COR-L47 (cell line): ENCODE measurements at places on chromosomes 2 and 18.

DNA sequence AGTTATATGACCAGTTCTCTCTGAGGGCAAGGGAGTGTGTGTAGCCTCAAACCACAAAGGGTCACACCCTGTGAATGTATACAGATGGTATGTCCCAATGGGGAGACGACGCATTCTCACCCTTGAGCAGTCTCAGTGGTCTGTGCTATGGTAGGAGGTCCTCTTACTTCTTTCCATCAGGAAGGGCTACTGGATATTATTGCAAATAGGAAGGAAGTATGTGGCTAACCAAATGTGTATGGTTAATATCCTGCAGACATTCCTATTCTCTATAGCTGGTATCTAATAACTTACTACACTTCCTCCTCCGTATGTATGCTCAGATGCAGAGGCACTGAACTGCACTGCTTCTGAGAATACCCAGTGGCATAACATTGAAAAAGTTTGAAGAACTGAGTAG lies 306.7 kb upstream of the CCDC68 start:
- DNase-seq, result no peak

- no peak for DNase-seq
Observed at GRCh38 chr2:220981926-220982325, 590.2 kb downstream of the EPHA4 start.

DNA sequence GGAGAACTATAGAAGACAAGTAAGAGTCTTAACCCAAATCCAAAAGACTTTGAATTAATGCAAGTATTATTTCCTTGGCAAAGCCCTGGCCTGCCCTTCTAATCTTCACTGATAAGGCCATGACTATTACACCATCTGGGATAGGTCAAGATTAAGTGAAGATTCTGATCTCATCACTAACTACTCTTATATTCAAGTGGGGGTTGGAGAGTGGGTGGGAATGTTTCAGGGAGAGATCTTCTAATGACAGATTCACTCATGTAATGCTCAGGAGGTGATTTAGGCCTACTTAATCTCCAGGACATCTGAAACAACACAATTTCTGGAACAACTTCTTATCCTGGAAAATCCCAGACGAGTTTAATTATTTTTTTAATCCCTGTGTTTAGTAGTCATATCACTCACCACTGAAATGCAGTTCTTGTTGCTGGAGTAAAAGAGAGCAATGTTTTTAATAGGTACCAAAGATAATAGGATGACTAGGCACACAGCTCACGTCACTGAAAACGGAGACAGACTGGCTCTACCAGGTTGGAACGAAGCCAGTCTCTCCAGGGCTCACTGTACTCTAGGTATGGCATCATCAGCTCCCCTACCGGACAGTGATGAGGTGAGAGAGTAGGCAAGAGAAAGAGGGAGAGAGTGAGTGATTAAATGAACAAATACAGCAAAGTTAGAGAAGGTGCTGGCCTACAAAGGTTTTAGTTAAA lies 133.1 kb downstream of the NCKAP5 start:
- DNase-seq, result no peak

- DNase-seq, result no peak
Observed at GRCh38 chr2:108548208-108549003, 14.1 kb downstream of the LIMS1 start.

GRCh38 chr2:8573234-8573941 lies 108.5 kb upstream of the ID2 start:
- DNase-seq, result peak; percentile 75

- DNase-seq, result no peak
Observed at GRCh38 chr2:184971546-184972068, 373.3 kb downstream of the ZNF804A start.

DNA sequence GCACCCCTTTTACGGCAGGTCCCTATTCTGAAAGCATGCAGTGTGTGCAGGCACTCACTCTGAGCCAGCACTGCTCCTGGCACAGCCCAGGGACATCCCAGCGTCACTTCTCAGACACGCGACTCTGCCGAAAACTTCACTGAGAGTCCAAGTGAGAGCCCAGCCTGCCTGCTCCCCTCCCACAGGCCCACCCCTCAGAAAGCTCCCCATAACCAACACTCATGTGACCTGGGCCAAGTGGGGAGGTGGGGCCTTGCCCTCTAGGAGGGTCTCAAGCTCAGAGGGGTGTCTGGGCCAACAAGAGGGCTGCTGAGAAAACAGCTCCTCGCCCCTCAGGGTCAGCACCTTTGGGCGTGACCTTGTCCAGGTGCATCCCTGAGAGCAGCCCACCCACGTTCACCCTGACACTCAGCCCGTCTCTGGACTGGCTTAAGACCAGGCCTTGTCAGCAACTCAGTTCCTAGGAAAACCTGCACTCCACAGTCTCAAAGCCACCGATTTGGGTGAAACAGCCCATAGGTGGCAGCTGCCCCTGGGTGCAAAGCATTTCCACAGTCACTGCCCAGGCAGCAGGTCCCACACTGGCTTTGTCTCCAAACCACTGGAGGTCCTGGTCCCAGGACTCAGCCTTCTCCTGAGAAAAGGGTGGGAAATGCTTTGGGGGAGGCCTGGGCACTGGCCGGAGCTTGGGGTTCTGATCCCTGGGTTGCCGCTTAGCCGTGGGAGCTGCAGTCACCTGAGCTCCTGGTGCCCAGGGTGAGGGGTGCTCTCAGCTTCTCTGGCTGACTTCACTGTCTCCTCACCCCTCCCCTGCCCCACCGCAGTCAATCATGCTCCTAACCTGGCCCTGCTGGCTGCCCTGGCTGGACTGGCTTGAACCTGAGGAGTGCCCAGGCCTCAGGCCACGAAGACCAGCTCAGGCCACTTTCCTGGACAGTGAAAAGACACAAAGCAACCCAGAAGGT lies 209.6 kb downstream of the HDAC4 start:
- no peak for DNase-seq

- DNase-seq, result no peak
Observed at GRCh38 chr2:241507430-241508239, 749 bp downstream of the STK25 start.

DNA sequence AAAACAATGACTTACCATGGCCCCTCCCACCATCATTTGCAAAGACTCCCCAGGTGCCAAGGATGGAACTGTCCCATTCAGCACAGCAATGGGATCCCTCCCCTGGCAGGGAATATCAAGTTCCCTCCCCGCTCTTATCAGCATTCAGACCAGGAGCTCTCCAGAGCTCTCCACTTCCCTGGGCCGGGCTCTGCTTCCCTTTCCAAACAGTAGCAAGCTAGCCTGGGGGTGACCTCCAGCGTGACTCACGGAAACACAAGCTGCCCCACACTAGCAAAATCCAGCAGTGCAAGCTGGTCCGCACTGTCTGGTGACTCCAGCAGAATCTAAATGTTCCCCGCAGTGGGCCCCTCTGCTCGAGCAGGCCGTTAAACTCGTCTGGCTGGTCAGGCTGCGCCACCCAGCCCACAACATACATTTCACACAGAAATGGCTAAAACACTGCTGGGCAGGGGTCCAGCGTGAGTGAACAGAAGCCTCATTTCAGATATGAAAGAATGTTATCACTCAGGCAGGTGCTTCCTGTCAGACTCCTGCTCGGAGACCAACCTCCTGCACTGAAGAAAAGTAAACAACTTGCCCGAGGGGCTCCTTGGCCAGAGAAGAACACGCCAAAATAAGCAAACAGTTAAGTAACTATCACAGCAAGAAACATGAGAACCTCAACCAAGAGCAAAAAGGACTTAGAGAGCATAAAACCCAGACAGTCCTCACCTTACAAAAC lies 33.9 kb downstream of the STAT1 start:
- DNase-seq, result peak; percentile 86

DNA sequence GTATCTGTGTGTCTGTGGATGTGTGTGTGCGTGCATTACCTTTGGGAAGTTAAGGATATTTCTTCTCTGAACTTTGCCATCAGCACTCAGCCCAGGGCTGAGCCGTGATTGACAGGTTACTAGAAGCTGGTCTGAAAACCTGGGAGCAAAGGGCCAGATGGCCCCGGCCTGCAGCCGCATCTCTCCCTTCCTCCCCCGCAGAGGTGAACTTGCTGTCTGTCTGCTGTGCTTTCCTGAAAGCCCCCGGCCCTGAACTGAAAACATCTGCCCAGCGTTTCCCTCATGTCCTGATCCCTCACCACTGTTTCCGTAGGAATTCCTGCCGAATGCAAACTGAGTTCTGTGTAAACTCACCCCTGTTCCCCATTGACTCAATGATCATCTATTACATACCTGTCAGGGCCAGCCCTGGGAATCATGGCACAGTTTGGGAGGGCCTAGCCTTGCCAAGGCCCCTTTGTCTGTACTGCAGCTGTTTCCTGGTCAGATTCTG lies 45.8 kb downstream of the MYCN start:
- no peak for DNase-seq

- DNase-seq, result no peak
Observed at GRCh38 chr2:8316356-8316755, 365.5 kb upstream of the ID2 start.

- no peak for DNase-seq
Observed at GRCh38 chr2:29269095-29269764, 154.0 kb downstream of the CLIP4 start.

GRCh38 chr2:191266201-191266600 lies 21.0 kb downstream of the MYO1B start:
- DNase-seq, result no peak

GRCh38 chr2:199602271-199602895 lies 144.6 kb upstream of the SATB2 start:
- peak; percentile 20 for DNase-seq

DNA sequence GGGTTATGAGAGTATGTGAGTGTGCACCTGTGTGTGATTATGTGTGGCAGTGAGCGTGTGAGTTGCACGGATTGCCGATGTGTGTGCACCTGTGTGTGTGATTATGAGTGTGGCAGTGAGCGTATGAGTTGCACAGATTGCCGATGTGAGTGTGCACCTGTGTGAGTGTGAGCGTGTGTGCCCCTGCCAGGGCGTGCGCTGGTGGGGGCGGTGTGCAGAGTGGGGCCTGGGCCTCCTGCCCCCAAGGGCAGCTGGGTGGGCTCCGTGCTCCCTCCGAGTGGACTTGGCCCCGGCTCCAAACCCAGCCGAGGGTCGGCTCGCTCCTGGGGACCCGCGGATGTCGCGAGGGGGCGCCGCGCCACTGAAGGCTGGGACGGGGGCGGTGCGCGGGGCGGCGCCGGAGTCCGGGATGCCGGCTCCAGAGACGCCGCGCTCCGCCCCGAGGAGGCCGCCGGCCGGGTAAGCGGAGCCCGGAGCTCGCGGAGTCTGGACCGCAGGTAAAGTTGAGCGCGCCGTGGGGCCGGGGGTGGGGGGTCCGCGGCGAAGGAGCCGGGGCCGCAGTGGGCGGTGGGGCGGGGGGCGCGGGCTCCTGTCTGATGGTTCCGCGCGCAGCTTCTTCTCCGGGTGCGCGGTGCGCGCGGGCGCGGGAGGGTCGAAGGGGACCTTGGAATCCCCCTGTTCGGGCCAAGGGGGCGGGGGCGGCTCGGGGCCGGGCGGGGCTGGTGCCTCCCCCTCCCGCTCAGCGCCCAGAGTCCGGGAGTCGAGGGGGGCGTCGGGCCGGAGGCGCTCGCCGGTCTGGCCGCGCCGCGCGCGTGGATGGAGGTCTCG lies at the start of gene KCNG2:
Gene KCNG2, plus strand, starts transcription at position 421 of the 828 bp plus-strand sequence. CDS start 65,730 bp downstream, outside the sequence.
- DNase-seq, result peak; percentile 48

DNA sequence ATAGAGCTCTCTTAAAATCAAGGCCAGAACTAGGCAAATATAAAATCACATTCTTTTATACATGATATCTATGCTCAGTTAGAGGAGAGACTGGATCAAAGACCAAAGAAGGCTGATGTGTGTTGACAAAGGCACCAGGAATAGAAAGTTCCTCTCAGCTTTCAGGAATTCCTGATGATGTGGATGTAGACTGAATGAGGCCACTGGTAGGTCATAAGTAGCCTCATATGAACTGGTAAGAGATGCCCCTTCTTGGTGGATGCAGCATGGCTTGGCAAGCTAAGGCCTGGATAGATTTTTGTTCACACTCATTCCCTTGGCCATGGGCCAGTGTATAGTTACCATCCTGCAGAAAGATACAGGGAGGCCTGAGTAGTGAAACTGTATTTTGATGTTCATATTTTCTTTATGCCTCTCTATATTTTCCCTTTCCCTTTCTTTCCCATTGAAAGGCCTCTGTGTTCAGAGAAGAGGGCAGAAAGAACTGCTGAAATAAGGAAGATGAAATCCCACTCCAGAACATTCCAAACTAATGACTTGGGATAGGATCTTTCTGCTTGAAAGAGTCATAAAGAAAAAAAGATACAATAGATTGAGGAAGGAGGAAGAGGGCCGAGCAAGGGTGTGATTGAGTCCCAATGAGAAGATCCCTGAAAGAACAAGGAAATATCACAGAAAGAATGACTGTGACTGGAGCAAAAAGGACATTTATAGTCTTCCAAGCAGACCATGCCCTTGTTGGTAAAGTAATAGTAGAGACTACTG lies 2182.7 kb upstream of the PIK3C3 start:
- DNase-seq, result no peak

DNA sequence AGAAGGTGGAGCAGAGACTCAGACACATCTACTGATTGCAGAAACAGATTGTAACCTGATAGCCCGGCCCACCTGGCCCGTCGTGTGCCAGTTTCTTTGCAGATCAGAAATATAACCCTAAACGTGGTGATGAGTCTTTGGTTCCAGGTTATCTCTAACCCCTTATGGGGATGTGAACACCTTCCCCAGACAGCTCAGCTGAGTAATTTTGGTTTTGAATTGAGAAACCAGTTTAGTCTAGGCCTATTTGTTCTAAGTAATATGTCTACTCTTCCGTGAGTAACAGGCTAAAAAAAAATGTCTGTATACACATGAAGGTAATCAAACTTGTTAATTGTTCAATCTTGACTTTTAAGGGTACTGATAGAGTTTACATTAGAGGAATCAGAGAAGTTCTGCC lies 35.7 kb downstream of the RASGRP3 start:
- no peak for DNase-seq

DNA sequence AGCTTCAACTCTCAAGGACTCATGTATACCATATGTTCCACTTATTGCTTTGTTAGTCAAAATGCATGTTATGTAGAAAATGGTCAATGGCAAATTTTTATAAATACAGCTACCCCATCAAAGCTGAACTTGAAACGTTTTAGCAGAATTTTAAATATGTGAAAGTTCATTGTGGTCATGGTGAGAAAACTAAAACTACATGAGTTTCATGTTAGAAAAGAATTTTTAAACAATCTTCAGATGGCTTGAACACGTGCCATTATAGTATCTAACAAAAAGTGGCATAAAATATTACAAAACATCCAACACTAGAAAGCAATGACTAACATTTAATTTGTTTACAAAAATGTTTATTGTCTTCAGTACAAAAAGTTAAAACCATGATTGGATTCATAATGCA lies 246.0 kb upstream of the KCNJ3 start:
- DNase-seq, result no peak

DNA sequence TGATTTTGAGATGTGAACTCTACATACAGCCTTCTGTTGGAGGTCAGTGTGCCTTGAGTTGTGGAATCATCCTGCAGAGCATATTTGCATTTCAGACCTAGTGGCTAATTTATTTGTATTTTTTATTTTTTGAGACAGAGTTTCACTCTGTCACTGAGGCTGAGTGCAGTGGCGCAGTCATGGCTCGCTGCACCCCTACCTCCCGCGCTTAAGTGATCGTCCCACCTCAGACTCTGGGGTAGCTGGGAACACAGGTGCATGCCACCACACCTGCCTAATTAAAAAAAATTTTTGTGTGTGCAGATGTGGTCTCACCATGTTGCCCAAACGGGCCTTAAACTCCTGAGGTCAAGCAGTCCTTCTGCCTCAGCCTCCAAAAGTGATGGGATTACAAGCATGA lies 104.4 kb downstream of the ASXL3 start:
- no peak for DNase-seq

- no peak for DNase-seq
Observed at GRCh38 chr2:144455987-144456386, 63.9 kb downstream of the ZEB2 start.
